Anterior cingulate cortex (tissue), 58 donors: ENCODE measurements at places on chromosomes 2 and 18.

DNA sequence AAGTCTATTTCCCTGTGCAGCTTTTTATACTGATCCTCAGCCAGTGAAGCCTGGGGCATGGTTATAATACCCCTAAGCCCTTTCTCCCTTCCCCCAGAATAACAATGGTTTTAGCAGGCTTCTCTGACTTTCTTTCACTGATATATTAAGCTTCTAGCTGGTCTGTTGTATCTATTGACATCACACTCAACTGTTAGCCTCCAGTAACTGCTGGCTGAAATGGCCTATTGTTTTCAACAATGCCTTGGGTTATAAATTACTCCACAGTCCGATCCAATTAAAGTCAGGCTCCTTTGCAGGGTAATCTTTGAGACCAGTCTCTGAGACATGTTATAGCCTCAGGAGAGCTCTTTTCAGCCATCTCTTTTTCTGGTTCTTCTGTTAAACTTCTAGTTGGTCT is 2.9 kb upstream of the SLC9A4 start:
- DNase-seq, result no peak

DNA sequence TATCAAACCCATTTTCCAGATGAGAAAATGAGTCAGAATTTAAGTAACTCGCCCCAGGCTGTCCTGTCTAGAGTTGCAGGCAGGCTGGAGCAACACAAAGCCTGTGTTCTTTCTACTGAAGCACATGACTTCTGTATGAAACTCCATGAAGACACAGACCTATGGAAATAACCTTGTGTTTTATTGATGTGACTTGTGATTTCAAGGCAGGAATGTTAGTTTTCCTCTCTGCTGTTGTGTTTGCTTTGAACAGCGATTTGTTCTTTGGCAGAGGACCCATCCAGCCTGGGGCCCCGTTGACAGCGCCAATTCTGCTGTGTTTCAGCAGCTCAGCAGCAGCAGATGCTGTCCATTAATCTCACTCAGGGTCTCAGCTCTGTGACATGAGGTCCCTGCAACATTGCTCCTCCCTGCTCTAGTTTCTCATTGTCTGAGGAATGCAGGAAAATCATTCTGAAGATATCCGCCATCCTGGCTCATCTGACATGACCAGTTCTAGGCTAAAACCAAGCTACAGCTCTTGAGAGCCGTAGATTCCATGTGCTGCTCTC is 344.3 kb upstream of the RAB12 start:
- no peak for DNase-seq

GRCh38 chr2:127105656-127106456 is 1.1 kb downstream of the BIN1 start:
- DNase-seq, result no peak

- no peak for DNase-seq
These were observed 329.6 kb upstream of the MAP2 start for GRCh38 chr2:209094221-209094620.

DNA sequence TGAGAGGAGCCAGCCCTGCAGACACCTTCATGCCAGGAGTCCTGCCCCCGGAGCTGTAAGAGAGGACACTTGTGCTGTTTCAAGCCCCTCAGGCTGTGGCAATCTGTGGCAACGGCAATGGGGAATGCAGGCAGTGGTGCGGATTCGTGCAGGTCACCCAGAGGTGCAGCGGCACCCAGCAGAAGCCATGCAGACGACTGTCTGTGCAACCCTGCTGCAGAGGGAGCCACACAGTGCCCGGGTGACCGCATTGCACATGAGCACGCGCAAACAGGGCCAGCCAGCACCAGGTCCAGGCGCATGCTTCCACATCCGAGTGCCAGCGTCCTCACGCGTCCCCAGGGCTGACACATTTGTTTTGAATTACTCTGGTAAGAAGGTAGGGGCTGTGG is 84.8 kb upstream of the GPC1 start:
- no peak for DNase-seq

- DNase-seq, result no peak
These were observed 130.7 kb downstream of the TMEM247 start for GRCh38 chr2:46610021-46610420.

- no peak for DNase-seq
These were observed 132.4 kb upstream of the ZNF516 start for GRCh38 chr18:76627444-76627843.

- DNase-seq, result no peak
These were observed 96.2 kb upstream of the ARHGAP28 start for GRCh38 chr18:6633310-6633709.

DNA sequence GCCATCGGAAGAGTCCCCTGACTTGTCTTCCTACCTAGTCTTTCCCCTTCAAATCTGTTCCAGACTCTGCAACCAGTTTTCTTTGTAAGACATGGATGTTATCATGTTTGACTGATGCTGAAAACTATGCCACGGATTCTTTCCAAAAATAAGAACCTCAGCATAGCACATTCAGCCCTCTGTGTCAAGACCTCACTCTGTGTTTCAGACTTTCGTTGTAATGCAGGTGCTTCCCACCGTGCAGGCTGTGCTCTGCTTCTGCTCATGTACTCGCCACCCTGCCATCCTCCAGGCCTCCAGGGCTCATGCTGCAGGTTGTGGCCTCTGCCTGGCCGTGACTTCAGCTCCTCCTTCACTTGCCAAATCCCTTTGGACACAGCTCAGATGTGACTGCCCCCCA is 347.0 kb upstream of the RAB12 start:
- DNase-seq, result no peak

DNA sequence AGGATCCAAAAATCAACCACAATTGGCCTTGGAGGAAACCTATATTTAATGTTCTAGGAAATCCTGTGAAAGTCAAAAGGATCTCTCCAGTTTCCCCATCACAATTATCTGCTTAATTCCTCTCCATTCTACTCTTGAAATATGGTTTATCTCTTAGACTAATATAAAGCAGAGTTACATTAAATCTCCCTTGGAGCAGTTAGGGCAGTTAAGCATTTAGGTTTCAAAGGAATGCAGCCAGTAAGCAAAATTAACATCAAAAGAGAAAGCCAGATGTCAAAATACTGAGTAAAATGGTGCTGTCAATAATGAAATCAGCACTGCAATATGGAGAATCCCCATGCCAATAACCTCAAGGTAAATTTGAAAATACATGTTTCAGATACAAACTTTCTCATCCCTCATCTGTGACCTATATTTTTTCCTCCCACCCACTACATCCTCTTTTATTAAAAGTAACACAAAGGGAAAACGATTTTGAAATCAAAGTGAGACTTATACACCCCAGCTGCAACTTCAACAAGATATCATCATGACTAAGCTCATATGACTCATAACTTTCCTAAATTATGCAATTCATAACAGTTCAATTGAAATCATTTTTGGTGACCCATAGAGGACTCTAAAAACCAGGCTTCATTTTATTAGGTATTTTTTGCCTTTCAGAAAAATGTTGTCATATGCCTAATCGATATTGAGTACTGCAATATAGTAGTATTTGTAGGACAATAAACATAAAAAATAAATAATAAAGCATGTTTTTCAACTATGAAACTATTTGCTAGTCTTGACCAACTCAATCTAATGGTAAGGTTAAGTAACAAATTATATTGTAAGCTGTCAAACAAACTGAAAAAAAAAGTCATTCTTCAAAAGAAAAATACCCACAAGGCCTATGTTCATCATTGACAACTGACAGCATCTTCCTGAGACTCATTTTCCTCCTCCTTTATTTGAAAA is 3.1 kb downstream of the ADAM17 start:
- no peak for DNase-seq

GRCh38 chr2:30038419-30038818 is 108.4 kb upstream of the YPEL5 start:
- DNase-seq, result no peak
